Fibroblast of skin of right quadriceps (primary cell): ENCODE measurements at places on chromosomes 4 and X.

- DNase-seq: no peak
Measured at GRCh38 chrX:101260435-101260834, 30.7 kb downstream of the TAF7L start.

DNA sequence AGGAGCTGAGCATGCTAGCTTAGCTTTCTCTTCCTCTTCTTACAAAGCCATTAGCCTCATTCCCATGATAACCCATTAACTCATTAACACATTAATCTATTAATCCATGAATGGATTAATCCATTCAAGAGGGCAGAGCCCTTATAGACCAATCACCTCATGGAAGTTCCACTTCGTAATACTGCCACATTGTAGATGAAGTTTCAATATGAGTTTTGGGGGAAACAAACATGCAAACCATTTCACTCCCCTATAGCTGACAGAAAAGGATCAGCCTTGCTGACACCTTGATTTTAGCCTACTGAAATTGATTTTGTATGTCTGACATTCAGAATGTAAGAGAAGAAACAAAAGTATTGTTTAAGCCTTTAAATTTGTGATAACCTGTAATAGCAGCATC, 251.8 kb upstream of the GALNTL6 start:
- no peak for DNase-seq

- no peak for DNase-seq
Measured at GRCh38 chr4:140529434-140529833, 5.5 kb downstream of the ELMOD2 start.

DNA sequence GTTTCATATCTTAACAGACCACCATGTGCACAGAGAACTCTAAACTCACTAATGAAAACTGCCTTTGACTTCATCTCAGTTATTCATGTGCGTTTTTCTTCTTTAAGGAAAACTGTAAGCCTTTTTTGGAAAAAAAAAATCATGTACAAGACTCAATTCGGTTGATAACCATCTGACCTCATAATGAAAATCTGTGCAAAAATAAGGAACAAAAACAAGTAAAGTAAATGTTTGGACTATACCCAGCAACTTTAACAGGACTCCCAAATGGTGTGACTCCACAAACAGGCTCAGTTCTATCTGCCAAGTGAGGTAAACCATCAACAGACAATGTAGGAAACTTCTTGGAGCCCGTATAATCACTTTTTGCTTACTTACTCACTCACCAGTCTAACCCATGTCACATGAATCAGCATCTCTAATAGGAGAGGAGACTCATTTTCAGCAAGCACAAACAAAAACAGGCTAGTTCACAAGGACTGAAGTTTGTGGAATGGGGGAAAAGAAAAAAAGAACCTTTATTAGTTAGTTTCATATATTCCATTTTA, 9.3 kb downstream of the APOO start:
- DNase-seq: peak; percentile 36

GRCh38 chr4:5192271-5192670, 141.0 kb downstream of the STK32B start:
- DNase-seq: no peak

DNA sequence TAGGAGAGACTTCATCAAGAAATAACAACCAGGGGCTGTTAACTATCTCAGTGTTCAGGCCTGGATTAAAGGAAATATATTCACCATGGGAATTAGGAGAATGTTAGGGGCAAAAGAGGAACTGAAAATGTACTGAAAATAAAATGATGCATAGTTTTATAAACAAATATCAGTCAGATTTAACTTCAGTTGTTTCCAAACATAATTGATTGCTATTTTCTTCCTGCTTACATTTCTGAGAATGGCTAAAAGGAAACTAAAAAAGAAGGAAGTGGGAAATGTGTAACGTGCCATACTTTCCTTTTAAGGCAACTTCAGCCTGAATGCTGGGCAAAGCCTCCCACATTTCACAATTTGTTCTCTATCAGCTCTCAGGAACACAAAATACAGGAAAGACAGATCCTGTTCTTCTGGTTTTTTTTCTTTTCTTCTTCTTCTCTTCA, 178.1 kb downstream of the MAML3 start:
- peak; percentile 38 for DNase-seq

GRCh38 chrX:71991164-71991563, 80.5 kb downstream of the NHSL2 start:
- DNase-seq: no peak

DNA sequence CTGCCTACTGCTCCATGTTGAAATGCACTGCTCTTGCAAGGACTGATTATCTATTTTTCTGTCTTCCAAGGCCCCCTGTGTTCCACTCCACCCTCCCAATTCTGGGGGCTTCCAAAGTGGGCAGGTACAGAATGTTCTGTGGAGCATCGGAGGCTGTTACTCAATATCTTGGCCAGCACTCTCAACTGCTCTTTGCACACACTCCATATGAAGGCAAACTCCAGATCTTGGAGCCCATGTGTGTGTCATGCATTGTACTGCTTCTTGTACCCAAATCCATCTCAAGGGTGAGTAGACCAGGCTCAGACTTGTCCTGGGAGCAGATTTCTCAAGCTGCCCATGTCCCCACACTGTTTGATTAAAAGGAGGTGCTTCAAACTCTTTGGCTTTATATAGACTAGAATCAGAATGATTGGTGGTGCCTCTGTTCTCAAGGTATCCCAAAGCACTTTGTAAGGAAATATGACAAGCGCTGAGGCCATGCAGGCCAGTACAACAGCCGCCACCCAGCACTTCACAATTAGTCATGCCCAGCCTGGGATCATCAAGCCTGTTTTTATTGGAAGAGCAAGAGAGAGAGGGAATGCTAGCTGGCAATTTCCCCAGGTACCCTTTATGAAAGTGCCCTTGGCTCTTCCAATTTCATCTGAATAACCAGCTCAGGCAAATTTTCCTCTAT, 44.3 kb downstream of the AR start:
- no peak for DNase-seq

DNA sequence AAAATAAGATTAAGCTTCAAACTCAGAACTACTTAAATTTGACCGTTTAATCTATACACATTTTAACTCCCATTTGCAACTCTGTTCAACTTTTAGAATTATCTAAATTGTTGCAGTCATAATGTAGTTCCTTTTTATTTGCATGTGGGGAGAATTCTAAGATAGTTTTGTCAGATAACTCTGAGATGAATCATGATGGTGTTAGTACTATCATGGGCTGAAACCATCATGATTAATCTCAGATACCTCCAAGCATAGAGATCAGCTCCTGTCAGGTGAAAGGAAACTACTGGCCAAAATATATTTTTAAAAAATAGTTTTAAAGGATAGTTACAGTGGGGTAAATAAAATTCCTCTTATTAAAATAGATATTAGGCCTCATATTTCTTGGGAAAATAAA, 39.0 kb downstream of the FBXO8 start:
- peak; percentile 21 for DNase-seq

DNA sequence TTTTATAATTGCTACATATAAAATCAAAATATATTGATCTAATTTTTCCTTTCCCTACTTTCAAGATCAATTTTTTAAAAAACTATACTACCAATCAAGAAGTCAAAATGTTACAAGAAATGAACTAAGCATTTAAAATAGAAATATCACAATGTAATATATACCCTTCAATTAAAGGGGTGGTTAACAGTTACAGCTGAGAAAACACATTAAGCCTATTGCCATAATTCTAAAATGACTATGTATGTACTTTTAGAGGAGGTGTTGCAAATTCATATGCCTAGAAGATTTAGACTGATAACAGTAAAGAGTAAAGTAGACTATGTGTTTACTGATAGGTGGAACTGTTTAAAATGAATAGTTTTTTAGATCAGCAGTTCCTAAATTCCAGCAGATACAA, 3.7 kb downstream of the NUP54 start:
- no peak for DNase-seq

DNA sequence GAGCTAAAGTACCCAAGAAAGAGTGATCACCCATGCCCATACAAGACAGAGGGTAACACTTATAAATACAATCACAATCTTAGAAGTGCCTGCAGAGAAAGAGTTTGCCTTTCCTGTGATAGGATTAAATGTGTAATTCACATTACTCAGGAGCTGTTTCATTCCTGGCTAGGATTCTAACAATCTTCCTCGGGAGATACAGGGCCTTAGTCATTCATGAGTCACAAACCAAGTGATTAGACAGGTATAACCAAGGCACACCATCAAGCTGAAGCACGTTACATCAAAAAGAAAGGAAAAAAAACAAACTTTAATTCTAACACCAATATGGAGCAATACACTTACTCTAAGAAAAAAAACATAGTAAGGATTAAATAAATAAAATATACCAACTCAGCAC, 14.9 kb downstream of the ABCG2 start:
- DNase-seq: peak; percentile 55

GRCh38 chr4:94743838-94744237, 13.9 kb upstream of the BMPR1B start:
- DNase-seq: no peak

- DNase-seq: no peak
Measured at GRCh38 chr4:36010397-36010929, 233.9 kb downstream of the ARAP2 start.
